ENCODE measurements at places on chromosomes 2 and 18. TPM values are rescaled to one million over a fixed set of nuclear protein-coding genes. Genes with fewer than 3 reads are reported as not detected.

Gene WNT6
- not detected for total RNA-seq

Gene ANKRD30BL
- not detected for total RNA-seq

Gene PROKR1
- not detected for total RNA-seq

Gene RESP18
- total RNA-seq = not detected

Gene RNU2-63P
- total RNA-seq = not detected

Gene SP140
- total RNA-seq = not detected

Gene MOCOS
- total RNA-seq = 4.7 TPM

Gene NT5DC4
- total RNA-seq = not detected

Gene CCL20
- not detected for total RNA-seq

Gene TUBA3E
- total RNA-seq = not detected

Gene KCTD1
- 12.4 TPM for total RNA-seq

Gene IL36RN
- total RNA-seq = not detected

Gene TEKT4
- total RNA-seq = not detected

Gene ABCG5
- not detected for total RNA-seq

Gene ALPI
- total RNA-seq = not detected

Gene CD207
- not detected for total RNA-seq

Gene XIRP2
- under 0.01 TPM for total RNA-seq

Gene RBFA
- 24.8 TPM for total RNA-seq

Gene IL1R1
- 56.8 TPM for total RNA-seq

Gene SERPINB3
- not detected for total RNA-seq

Gene RPS27A
- 765 TPM for total RNA-seq

Gene ACMSD
- total RNA-seq = not detected

Gene STAT4
- 4.1 TPM for total RNA-seq

Gene SPATA3
- not detected for total RNA-seq

Gene CCBE1
- total RNA-seq = 31.9 TPM

Gene TNFRSF11A
- total RNA-seq = 0.68 TPM

Gene IHH
- total RNA-seq = under 0.01 TPM

Gene DTNB
- 3.9 TPM for total RNA-seq

Gene SKA1
- 3.5 TPM for total RNA-seq

Gene EFEMP1
- 4,421 TPM for total RNA-seq

Gene SPHKAP
- total RNA-seq = not detected

Gene IAH1
- 82.0 TPM for total RNA-seq

Gene GATA6
- 51.6 TPM for total RNA-seq

Gene FBXO15
- total RNA-seq = 0.23 TPM

Gene GPR45
- not detected for total RNA-seq

Gene AMER3
- total RNA-seq = not detected

Gene TGFA
- 1.7 TPM for total RNA-seq

Gene SP5
- not detected for total RNA-seq

Gene ERBB4
- 5.0 TPM for total RNA-seq

Gene NXPH2
- total RNA-seq = not detected

Gene NCKAP1
- total RNA-seq = 105 TPM

All from smooth muscle cell of the coronary artery (primary cell).